ENCODE measurements at places on chromosomes 2 and 18. TPM values are rescaled to one million over a fixed set of nuclear protein-coding genes. Genes with fewer than 3 reads are reported as not detected.

GRCh38 chr18:35803551-35803950 lies 168.9 kb upstream of the RMP24 start:
- no peak for DNase-seq

- no peak for DNase-seq
Measured at GRCh38 chr2:68556381-68556780, 87.0 kb upstream of the PROKR1 start.

MRPS5 gene
- 78.3 TPM for polyA plus RNA-seq

- no peak for DNase-seq
Measured at GRCh38 chr2:224838335-224838734, 122.2 kb upstream of the CCDC195 start.

DNA sequence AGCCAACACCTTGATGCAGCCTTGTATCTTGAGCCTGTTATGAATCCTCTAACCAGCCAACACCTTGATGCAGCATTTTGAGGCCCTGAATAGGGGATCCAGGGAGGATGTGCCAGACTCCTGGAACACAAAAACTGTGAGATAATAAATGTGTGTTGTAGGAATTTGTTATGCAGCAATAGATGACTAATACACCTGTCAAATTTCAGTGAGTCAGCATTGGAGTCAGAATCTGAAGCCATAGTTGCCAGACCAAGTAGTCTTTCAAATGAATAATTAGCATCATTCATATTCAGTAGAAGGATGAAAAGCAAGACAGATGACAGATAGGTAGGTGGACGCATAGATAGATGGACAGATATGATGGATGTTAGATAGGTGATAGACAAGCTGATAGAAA lies 942.5 kb upstream of the SLC39A10 start:
- no peak for DNase-seq

GAREM2 gene
- polyA plus RNA-seq, result 2.4 TPM

GRCh38 chr18:25345081-25345866 lies 6.7 kb downstream of the ZNF521 start:
- no peak for DNase-seq

DNA sequence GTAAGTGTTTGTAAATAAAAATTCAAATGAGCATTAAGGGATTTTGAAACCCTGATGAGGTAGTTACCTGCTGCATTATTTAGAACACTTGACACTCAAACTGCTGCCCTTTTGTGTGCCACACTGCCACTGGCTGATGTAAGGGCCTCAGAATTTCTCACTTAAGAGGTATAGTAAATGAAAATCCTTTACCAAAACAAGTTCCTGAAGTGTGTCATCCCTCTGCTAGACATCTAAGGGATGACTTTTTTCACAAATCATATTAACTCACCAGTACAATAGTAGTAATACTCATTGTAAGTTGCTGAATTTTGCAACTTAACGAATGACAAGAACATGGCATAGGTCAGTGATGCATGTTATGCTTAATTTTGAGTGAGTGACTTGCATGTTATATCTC lies 274.9 kb upstream of the UBE2E3 start:
- no peak for DNase-seq

GRCh38 chr18:63267975-63268721 lies 51.4 kb downstream of the BCL2 start:
- DNase-seq, result no peak

WDFY1 gene
- 32.0 TPM for polyA plus RNA-seq

GRCh38 chr2:2788076-2788475 lies 457.0 kb upstream of the MYT1L start:
- DNase-seq, result no peak

DNA sequence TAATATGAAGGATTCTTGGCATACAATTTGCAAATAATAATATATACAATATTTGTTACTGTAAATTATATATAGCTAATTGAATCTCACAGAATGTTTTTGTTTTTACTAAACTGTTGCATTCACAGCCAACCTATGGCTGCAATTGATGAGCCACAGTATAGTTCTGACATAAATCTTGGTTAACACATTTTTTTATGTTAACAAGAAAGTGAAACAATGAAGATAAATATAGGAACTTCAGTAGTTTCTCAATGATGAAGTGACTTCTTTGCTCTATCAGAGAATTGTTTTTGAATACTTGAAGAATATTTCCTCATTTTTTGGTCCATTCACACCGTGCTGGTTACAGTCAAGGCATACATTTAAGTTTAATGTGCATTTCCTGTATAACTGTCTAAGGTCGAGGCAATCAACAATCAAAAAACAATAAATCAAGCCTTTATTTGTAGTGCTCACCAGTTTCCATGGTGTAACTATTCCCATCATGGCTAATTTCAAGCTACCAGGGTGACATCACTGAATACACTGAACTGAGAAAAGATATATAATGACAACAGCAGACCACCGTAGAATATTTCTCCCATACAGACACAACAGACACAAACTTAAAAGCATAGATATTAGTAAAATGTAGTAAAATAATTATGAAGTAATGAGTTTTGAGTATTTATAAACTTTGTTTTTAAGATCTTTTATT lies 12.9 kb upstream of the ETAA1 start:
- DNase-seq, result no peak

DNA sequence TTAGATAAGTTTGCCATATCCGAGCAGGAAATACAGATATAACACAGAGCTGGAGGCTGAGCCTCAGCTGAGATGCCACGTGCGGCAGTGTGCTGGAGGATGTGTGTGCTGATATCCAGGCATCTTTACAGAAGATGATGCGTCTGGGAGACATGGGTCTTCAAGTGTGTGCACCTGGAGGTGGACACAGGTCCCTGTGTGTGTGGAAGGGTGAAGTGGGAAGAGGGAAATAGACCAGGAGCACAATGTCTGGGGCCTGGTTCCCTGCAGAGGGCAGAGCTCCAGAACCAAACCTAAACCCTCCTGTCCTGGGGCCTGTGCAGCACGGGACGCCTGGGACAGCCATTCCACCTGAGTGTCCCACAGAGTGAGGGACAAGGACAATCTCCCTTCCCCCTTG lies 180.3 kb upstream of the RAB12 start:
- DNase-seq, result no peak

- DNase-seq, result no peak
Measured at GRCh38 chr2:99444222-99444621, 45.6 kb downstream of the REV1 start.

DNA sequence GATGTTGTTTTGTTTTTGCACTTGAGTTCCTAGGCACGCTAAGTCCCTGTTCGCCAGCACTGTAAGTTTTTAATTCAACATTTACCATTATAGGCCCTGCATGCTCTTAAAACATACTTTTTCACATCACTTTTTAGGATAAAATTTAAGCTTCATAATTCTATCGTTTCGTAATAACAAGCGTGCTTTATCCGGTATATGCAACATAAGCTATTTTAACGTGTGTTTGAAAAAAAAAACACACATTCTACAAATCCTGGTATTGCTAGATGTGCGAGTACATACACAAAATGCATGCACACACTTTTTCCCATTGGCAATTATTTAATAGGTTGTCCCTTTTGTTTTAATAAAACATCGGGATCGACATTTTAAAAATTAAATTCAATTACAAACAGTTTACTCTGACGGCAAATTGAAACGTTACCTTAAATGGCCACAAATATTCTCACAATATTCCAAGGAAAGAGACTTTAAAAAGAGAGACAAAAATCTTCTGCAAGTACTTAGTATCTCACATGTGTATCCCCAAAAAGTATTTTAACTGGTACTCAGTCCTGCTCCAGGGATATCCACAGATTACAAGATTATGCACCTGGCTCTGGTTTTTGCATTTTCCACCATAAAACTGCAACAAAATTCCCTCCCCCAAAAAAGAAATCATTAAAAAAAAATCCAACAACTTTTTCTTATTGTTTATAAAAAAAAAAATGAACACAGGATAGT lies 1.0 kb upstream of the TCF4 start:
- DNase-seq, result no peak

- no peak for DNase-seq
Measured at GRCh38 chr2:29766191-29766590, 155.2 kb downstream of the ALK start.

DNA sequence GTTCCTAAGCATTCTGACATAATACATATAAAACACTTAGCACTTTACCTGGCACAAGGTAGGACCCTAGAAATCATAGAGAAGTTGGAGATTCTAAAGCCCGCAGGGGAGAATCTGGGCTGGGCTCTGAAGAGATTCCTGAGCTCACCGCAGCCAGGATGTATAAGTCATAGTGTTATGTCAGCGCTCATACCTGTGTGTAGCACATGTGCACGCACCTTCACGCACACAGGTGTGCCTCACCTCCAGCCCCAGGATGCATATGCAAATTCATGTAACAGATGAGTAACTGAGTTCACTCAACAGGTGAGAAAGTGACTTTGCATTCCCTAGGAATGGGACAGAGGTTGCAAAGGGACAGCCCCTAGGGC lies 7.9 kb upstream of the SDC1 start:
- DNase-seq, result no peak

DNA sequence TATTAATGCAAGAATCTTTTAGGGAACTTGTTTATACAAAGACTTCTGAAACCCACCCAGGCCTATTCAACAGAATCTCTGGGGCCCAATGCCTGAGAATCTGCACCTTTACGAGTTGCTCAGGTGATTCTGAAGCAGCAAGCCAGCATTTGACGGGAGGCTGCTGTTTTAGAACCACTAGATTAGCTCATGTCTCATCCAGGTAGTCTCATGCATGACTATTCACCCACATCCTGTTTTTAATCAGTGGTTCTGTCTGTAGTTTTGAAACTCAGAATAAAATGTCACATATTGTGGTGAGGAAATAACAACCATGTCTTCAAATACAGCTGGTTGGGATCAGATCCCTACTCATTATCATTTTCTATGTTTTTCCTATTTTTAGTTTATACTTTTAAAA lies 39.5 kb downstream of the CYTIP start:
- DNase-seq, result no peak

GRCh38 chr2:197200051-197200761 lies 110.4 kb downstream of the ANKRD44 start:
- DNase-seq, result no peak

- no peak for DNase-seq
Measured at GRCh38 chr2:78439122-78439521, 586.4 kb upstream of the REG3G start.

- no peak for DNase-seq
Measured at GRCh38 chr2:8803658-8804379, 33.6 kb downstream of the KIDINS220 start.

DPP10 gene
- 0.67 TPM for polyA plus RNA-seq

DNA sequence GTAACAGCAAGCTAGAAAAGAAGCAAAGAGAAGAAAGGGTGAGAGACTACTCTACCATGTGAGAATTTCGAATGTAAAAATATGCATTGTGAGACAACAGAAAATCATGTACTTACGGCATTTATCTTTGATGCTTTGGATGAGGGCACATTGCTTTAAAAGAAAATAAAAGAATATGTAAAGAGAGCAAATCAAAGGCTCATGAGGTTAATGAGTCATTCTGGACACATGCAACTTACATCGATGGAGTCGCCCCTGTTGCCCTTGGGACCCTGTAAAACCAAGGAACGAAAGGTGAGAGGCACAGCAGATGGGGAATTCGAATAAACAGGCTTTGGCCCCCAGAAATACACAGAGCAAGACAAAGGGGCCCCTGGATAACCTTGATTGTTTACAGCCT lies 69.0 kb downstream of the COL6A3 start:
- DNase-seq, result no peak
